ENCODE measurements at places on chromosomes 4 and X.

DNA sequence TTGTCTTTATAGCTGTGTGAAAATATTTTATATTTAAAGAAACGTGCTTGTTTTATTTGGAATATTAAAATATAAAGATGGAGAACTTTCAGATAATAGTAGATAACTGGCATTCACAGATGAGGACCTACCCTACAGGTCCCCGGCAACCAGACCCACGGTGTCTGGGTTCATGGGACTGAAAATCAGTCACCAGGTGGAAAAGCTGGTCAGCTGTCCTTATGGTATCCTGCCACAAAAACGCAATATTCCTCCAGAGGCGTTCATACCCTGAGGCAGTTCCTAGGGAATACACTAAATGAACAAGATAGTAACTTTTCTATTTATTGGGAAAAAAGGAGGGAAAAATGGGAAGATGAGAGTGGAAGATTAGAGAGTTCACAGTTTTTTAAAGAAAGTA is 1.2 kb downstream of the TLR6 start:
- no peak for DNase-seq

GRCh38 chr4:171650543-171650942 is 162.7 kb upstream of the GALNTL6 start:
- DNase-seq: no peak

DNA sequence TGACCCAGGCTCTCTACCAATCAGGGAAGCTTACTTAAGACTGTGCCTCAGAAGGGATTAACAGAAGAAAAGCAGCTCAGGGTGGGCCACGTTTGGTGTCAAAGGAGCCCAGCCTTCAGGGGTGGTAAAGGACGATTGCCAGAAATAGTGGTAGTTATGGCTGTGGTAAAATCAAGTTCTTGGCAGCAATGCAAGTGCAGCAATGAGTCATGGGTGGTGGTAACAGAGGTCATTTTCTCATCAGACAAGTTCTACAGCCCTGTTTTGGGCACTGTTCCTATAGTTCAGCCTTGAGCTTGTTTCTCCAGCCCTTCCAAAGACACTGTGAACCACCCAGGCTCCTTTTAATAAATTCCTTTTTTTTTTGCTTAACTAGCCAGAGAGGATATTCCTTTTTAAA is 120.3 kb downstream of the EFHC2 start:
- DNase-seq: no peak

GRCh38 chrX:129310000-129310399 is 213.3 kb downstream of the SMARCA1 start:
- DNase-seq: no peak

DNA sequence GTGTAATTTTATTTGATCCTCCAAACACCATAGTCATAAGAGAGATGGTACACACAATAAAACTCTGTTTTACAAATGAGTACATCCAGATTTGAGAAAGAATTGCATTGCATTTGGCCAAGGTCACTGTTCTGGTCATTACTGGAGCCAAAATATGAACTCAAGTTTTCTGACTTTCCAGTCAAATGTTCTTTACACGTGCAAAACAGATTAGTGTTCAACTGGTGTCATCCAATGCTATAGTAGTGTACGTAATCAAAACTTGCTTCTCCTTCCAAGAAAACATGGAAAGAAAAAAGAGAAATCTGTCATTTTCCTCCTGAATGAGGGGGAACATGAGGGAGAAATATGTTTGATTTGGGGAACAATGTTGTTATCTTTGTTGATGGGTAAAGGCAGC is 291.9 kb downstream of the NAF1 start:
- no peak for DNase-seq

GRCh38 chr4:174201871-174202270 is 81.6 kb downstream of the FBXO8 start:
- DNase-seq: no peak
